NCI-H1092 (cell line): ENCODE measurements at places on chromosomes 2 and 18.

DNA sequence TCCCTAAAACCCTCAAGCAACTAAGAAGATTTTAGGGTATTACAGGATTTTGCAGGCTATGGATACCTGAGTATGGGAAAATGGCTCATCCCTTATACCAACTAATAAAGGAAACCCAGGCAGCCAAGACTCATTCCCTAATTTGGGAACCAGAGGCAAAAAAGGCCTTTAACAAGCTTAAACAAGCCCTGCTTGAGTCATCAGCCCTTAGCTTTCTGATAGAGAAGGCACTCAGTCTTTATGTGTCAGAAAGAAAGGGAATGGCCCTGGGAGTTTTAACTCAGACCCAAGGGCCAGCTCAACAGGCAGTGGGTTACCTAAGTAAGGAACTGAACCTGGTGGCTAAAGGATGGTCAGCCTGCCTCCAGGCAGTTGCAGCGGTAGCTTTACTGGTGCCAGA lies 96.9 kb upstream of the RMP24 start:
- no peak for DNase-seq

- DNase-seq = no peak
Measured at GRCh38 chr2:224881846-224882245, 160.4 kb downstream of the DOCK10 start.

GRCh38 chr18:6561016-6561415 lies 146.3 kb upstream of the L3MBTL4 start:
- DNase-seq = no peak

- no peak for DNase-seq
Measured at GRCh38 chr2:208077276-208077675, 47.0 kb downstream of the CRYGD start.

- DNase-seq = no peak
Measured at GRCh38 chr2:67871686-67872412, 191.0 kb downstream of the C1D start.

- DNase-seq = peak; percentile 72
Measured at GRCh38 chr18:46411867-46412690, 244.9 kb downstream of the LOXHD1 start.

DNA sequence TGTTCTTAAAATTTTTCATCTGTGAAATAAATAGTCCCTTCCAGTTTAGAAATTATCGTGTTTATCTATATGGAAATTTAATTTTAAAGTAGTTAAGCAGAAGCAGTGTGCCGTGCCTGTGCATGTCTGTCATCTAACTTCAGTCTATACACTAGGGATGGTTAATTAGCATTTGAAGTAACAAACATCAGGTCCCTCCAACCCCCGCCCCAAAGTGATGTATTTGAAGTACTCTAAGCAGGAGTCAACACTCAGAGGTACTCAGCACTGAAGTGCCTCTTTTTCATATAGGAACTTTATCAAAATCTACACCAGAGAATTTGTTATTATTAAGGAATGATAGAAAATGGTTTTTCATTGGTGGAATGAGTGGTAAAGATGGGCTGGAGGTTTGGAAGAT lies 33.0 kb downstream of the LANCL1 start:
- no peak for DNase-seq

GRCh38 chr18:23578067-23578701 lies 8.1 kb downstream of the NPC1 start:
- DNase-seq = no peak

DNA sequence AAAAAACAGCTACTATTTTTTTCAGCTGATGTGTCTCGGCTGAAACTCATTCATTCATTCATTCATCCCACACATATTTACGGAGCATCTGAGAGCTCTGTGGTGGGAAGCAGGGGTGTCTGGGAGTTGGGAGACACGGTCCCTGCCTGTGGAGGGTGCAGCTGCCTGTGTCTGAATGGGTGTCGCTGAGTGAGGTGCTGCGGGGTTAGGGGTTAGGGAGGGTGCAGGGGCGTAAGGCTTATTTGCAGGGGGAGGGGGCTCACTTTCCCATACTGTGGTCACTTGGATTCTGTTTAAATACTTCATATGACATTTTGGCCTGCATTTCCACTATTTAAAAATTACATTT lies 89.4 kb upstream of the ASB18 start:
- DNase-seq = no peak

- DNase-seq = no peak
Measured at GRCh38 chr2:227222292-227222691, 57.9 kb downstream of the COL4A3 start.

DNA sequence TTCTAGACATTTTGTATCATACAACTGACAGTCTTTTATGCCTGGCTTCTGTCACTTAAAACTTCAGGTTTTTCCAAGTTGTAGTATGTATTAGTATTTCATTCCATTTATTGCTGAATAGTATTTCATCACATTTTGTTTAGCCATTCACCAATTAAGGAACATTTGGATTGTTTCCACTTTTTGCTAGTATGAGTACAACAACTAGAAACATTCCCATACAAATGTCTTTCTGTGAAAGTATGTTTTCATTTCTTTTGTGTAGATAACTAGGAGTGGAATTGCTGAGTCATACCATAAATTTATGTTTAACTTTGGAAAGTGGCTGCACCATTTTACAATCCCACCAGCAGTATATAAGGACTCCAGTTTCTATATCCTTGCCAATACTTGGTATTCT lies 135.9 kb downstream of the ATAD2B start:
- DNase-seq = no peak

DNA sequence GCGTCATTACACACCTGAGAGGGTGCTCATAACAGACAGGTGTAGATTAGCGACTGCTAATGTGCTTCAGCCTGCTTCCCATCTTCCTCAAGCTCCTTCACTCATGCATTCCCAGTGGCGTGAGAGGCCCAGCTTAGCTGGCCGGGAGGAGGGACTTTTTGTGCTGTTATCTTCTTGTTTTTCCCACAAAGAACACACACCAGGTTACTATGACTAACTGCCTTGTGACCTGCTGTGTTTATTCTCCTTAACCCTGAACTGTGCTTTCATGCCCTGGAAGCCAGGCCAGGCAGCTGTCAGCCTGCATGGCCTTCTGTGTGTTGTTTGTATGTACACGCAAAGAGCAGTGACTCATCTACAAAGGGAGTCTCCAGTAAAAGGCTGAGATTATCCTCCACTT lies 143.8 kb downstream of the PIEZO2 start:
- no peak for DNase-seq

DNA sequence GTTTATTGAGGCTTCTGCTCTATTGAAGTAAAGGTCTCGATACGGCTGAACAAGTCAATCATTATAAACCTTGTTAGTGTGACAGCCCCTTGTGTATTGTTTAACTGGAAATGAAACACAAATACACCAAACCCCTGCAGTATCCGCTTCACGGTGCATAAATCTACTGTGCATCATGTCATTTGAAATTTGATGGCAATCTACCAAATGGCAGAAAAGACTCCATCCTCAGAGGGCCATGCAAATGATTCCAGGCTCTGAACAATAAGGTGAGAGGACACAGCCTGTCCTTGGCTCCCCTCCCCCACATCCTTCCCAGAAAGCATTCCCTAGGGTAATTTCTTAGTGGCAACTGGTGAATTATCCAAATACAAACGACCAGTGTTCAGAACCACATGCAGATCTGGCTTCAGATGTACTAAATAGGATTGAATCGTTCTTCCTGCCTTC lies 80.6 kb downstream of the ADCYAP1 start:
- DNase-seq = peak; percentile 70

- DNase-seq = no peak
Measured at GRCh38 chr18:31120594-31120993, 18.4 kb upstream of the DSC2 start.

GRCh38 chr2:25043241-25043867 lies 1.5 kb downstream of the EFR3B start:
- no peak for DNase-seq

DNA sequence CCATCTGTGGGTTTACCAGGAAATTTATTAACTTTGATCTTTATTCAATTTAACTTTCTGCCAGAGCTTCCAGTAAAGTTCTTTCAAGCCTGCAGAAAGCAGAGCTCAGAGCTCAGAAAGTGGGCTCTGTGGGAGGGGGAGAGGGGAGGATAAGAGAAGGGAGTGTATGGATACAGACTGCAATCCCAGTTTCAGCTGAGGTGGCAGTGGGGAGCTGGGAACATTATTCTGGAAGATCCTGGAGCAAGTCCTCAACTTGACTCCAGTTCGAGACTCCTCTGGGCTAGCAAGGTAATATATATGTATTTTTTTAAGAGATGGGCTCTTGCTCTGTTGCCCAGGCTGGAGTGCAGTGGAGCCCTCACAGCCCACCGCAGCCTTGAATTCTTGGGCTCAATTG lies 108.9 kb upstream of the NABP1 start:
- DNase-seq = no peak

GRCh38 chr2:96762529-96763311 lies 2.0 kb downstream of the CNNM4 start:
- DNase-seq = no peak

DNA sequence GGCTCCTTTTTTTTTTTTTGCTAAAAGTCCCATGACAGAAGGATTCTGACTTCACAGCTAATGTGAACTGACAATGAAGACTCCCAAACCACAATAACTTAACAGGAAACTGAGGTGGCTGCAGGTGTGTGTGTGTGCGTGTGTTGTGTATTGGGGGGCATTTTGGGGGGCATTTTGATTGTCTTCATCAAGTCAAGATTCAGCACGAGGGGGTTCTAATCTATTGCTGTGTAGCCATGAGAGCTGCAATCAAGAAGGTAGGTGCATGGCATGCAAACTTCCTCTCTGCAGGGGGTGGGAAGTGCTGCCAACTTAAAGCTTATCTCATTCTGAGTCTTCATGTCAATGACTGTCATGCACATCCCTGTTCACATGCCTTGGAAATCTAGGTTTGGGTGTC lies 25.2 kb downstream of the SPRED2 start:
- DNase-seq = no peak

DNA sequence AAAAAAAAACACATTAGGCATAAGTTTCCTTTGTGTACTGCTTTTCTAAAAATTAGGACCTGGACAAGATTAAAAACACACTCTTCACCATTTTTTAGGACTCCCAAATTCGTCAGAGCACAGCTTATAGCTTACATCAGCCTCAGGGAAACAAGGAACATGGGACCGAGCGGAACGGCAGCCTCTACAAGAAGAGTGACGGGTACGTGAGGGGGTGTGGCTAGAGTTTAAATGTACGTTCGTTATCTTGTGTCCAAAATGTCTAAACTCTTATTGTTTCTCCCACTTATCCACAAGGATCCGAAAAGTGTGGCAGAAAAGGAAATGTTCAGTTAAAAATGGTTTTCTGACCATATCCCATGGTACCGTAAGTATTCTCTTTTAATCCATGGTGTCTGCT lies 78.9 kb downstream of the ITGB1BP1 start:
- no peak for DNase-seq

DNA sequence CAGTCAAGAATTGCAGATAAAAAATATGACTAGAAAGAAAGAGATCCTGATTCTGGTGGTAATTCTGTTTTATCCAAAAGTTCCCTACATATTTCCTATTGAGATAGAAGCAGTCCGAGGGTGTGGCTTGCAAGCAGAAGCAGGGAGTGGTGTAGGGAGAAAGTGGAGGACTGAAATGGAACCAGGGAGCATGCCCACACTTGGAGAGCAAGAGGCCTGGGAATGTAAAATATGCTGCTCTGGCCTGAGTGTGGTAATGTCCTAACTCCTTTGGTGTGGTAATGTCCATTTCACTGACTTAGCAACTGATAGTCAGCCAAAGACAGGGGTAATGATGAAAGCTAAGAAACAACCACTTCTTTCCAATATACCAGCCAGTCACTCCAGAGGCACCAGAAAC lies 30.1 kb upstream of the FMNL2 start:
- no peak for DNase-seq

DNA sequence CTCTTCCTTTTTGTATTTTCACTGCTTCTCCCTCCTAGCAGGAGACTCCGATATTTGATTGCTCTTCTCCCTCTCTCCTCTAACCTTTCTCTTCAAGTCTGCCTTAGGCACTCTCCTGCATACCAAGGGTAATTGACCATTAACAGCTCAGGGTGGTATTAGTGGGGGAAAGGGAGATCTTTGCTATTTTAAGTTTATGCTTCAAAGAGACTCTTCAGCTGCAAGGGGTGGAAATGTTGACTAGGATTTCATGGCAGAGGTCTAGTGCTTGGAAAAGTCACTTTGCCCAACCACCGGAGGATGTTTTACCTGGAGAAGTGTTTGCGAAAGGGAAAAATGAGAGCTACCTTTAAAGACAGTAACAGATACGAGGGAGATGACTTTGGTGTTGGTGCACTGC lies 453.7 kb downstream of the SLC4A3 start:
- no peak for DNase-seq

DNA sequence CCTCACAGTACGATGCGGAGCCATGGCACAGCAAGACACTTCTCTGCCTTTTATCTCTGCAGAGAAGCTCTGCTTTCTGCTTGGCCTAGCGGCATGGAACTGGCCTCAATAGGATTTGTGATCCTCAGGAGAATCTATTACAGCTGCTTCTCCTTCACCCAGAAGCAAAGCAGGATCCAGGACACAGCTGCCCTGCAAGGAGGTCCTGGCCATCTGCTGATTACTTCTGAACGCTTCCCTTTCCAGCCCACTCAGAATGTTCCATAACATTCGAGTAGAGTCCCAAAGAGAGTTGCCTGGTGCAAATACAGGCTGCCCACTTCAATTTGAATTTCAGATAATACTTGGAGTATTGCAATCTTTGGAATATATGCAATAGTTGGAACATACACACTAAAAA lies 29.2 kb upstream of the KCNS3 start:
- DNase-seq = no peak

DNA sequence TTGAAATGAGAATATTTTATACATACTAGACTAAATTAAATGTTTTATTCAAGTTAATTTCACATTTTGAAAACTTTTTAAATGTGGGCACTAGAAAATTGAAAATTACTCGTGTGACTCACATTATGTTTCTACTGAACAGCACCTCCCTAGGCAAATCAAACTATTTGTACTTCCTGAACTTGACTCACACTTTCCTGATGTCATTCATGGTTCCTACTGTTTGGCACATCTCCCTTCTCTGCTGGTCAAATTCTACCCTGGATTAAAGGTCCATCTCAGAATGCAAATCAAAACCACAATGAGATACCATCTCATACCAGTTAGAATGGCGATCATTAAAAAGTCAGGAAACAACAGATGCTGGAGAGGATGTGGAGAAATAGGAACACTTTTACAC lies 16.7 kb downstream of the LHCGR start:
- no peak for DNase-seq

- no peak for DNase-seq
Measured at GRCh38 chr18:79816092-79816491, 18.4 kb downstream of the KCNG2 start.

GRCh38 chr2:179770029-179770428 lies 91.4 kb downstream of the ZNF385B start:
- no peak for DNase-seq

- DNase-seq = no peak
Measured at GRCh38 chr18:45951016-45951714, 16.0 kb downstream of the EPG5 start.

GRCh38 chr2:100809506-100809905 lies 10.4 kb upstream of the NPAS2 start:
- no peak for DNase-seq

DNA sequence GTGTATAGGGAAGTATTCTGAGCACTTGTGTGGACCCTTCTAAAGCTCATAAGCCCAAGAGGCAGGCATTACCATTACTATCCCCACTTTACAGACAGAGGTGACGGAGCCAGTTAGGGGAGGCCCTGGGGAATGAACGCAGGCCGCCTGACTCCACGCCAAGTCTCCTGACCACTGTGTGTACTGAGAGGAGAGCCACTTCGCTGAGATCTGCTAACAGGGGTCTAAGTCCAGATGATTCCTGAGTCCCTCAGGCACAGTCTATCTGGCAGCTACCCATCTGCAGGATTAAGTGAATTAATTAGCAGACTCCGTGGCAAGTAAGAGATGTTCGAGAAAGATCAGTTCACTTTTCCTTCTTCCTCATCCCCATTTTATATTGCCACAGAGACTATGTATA lies 13.7 kb downstream of the CYB5A start:
- no peak for DNase-seq

GRCh38 chr2:102839668-102840388 lies 78.0 kb downstream of the TMEM182 start:
- peak; percentile 25 for DNase-seq
